ENCODE measurements at places on chromosomes 7 and 10. TPM values are rescaled to one million over a fixed set of nuclear protein-coding genes. Genes with fewer than 3 reads are reported as not detected.

The HIF1AN gene
- 19.5 TPM for total RNA-seq

The CEP55 gene
- 65.2 TPM for total RNA-seq

The ATP5MK gene
- 505 TPM for total RNA-seq

The SPRN gene
- 0.29 TPM for total RNA-seq

The NODAL gene
- not detected for total RNA-seq

The GPR37 gene
- total RNA-seq = 0.64 TPM

The SPDYE11 gene
- total RNA-seq = not detected

The ECHDC3 gene
- total RNA-seq = 8.4 TPM

The PLAC9 gene
- total RNA-seq = not detected

The SUGCT gene
- total RNA-seq = 0.77 TPM

The IDE gene
- 20.0 TPM for total RNA-seq

The WNT8B gene
- not detected for total RNA-seq

The NEURL1 gene
- 0.38 TPM for total RNA-seq

The EGFR gene
- 109 TPM for total RNA-seq

The HMX2 gene
- not detected for total RNA-seq

The SPDYE6 gene
- total RNA-seq = not detected

The NME8 gene
- not detected for total RNA-seq

The OR9A2 gene
- total RNA-seq = not detected

The LRMDA gene
- total RNA-seq = 3.8 TPM

The POM121 gene
- 42.7 TPM for total RNA-seq

The SERPINE1 gene
- 1,665 TPM for total RNA-seq

The DPCD gene
- total RNA-seq = 41.4 TPM

The EBF3 gene
- total RNA-seq = 0.20 TPM

The CRYGN gene
- not detected for total RNA-seq

The KAZALD1 gene
- 3.0 TPM for total RNA-seq

The MGAM2 gene
- total RNA-seq = not detected

The ZNF365 gene
- 0.82 TPM for total RNA-seq

The CFAP70 gene
- 0.10 TPM for total RNA-seq

The MUC12 gene
- total RNA-seq = 23.2 TPM

The CFAP43 gene
- total RNA-seq = 0.36 TPM

The HK1 gene
- total RNA-seq = 44.6 TPM

The PRKAR2B gene
- 3.4 TPM for total RNA-seq

The TMEM168 gene
- total RNA-seq = 8.1 TPM

The KCNH2 gene
- 1.5 TPM for total RNA-seq

The DGKB gene
- total RNA-seq = not detected

The UNCX gene
- total RNA-seq = not detected

The ABCF2 gene
- total RNA-seq = 61.3 TPM

The UCMA gene
- total RNA-seq = not detected

The ABCA13 gene
- 0.06 TPM for total RNA-seq

The OR2A42 gene
- total RNA-seq = not detected

The PRLHR gene
- total RNA-seq = not detected

The PHKG1 gene
- 1.9 TPM for total RNA-seq

The ZNF485 gene
- total RNA-seq = 1.9 TPM

The TWNK gene
- total RNA-seq = 38.5 TPM

The SCART1 gene
- total RNA-seq = 0.17 TPM

The LIPK gene
- total RNA-seq = not detected

The NT5C2 gene
- total RNA-seq = 79.1 TPM

The TMEM196 gene
- not detected for total RNA-seq

The TCAF2 gene
- total RNA-seq = 0.84 TPM

The AKR1B15 gene
- total RNA-seq = 34.3 TPM

The ELMO1 gene
- 2.1 TPM for total RNA-seq
